AG04449 (cell line): ENCODE measurements at places on chromosomes 1 and 21.

GRCh38 chr1:215584389-215584788 lies 17.3 kb downstream of the KCTD3 start:
- DNase-seq = no peak

GRCh38 chr1:162021124-162021523 lies 2.5 kb downstream of the OLFML2B start:
- DNase-seq = no peak

GRCh38 chr21:34814529-34814951 lies 145.7 kb downstream of the CLIC6 start:
- no peak for DNase-seq

DNA sequence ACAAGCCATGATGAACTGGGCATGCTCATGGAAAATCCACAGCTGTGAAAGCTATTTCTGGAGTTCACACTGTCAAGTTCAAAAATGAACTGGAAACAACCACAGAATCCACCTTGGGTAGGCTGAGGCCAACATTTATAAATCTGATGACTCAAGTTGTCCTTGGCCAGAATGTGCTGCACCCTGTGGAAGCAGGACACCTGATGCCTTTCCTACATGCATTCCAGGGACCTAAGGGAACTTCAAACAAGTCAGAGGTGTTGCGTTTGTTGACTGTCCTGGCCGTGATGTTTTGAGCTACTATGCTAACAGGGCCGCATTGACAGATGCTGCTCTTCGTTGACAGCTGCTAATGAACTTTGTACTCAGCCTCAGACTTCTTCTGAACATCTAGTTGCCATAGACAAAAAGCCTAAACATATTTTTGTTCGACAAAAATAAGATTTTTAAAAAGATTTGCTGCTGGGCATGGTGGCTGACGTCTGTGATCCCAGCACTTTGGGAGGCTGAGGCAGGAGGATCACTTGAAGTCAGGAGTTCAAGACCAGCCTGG lies 127.9 kb upstream of the SLC45A1 start:
- no peak for DNase-seq

DNA sequence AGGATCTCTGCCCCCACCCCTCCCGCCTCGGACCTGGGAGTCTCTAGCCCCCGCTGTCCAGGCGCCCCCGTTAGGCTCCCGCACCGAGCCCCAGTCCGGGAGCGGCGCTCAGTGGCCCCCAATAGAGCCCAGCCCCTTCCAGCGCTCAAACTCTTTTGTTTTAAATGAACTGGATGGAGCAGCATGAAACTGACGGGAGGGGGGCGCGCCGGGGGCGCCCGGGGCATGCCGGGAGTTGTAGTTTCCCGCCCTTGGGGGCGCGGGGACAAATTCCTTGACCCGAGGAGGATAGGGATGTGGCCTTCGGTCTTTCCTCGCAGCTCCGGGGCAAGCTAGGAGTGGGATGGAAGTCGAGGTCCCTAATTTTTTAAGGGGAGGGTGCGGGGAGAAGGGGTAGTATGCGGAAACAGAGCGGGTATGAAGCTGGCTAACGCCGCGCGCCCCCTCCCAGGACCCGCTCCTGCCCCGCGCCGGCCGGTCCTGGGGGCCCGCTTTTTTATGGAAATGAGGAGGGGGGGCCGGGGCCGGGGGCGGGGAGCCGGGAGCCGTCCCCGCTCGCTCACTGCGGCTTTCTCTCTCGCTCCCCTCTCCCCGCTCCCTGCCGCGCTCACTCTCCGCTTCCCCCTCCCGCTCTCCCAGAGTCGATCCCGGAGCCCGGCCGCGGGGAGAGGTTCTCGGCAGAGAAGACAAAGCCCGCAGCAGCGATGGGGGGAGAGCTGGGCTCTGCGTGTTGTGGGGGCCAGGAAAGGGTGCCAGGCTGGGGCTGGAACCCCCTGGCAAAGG lies at the start of gene MEX3A:
MEX3A (minus strand) TSS at position 157 of the 783 bp plus-strand sequence. CDS start 467 bp downstream, outside the sequence.
- DNase-seq = no peak

GRCh38 chr1:85316321-85316720 lies 39.9 kb upstream of the BCL10 start:
- no peak for DNase-seq

DNA sequence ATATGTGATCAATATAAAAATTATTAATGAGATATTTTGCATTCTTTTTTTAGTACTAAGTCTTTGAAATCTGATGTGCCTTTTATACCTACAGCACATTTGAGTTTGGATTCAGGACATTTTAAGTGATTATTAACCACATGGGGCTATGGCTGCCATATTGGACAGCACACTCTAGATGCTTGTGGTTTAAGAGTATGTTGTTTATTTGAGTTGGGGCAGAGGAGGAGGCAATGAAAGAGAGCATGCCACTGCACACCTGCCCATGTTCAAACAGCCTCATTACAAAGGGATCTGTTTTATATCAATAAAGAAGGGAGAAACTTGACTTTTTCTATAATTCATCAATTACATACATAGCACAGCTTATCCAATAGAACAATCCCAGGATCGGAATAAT lies 99.4 kb upstream of the EDEM3 start:
- no peak for DNase-seq

GRCh38 chr1:71586030-71586429 lies 505.2 kb upstream of the ZRANB2 start:
- no peak for DNase-seq

GRCh38 chr1:25771221-25772114 lies 28.5 kb upstream of the SELENON start:
- no peak for DNase-seq

GRCh38 chr21:36962098-36962780 lies 4.2 kb downstream of the HLCS start:
- no peak for DNase-seq

GRCh38 chr1:201103666-201104065 lies 8.6 kb downstream of the CACNA1S start:
- DNase-seq = no peak

- no peak for DNase-seq
Measured at GRCh38 chr1:154982341-154982740, 803 bp upstream of the FLAD1 start.

- DNase-seq = peak; percentile 92
Measured at GRCh38 chr1:159916242-159917051, 8.9 kb downstream of the TAGLN2 start.

DNA sequence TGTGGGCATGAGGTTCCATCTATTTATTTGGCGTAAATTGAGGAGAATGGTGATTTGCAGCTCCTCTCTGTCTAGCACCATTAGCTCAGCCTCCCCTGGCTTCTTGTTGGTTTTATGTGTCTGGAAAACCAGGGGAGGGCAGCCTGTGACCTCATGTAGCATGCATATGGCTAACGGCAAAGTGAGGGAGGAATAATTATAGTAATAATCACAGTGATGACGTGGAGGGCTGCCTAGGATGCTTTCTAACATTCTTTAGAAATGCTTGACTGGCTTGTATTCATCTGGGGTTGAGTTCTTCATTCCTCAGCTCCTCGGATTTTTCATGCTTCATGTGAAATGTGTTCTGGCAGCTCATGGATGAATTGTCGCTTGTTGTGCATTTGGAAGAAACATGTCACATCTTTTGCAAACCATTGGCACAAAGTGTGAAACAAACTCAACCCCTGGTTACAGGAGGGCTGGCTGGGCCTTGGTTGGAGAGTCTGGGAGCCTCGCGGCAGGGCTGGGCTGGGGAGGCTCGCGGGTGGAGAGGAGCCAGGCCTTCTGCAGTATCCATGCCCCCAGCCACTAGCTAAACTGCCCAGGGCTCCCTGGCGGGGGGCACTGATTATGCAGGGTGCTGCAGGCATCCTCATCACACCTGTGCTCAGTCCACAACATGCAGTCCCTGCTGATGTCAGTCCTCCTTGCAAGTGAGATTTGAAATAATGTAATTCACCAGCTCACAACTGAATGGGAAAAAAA lies 149.6 kb downstream of the DISC1 start:
- DNase-seq = peak; percentile 89

DNA sequence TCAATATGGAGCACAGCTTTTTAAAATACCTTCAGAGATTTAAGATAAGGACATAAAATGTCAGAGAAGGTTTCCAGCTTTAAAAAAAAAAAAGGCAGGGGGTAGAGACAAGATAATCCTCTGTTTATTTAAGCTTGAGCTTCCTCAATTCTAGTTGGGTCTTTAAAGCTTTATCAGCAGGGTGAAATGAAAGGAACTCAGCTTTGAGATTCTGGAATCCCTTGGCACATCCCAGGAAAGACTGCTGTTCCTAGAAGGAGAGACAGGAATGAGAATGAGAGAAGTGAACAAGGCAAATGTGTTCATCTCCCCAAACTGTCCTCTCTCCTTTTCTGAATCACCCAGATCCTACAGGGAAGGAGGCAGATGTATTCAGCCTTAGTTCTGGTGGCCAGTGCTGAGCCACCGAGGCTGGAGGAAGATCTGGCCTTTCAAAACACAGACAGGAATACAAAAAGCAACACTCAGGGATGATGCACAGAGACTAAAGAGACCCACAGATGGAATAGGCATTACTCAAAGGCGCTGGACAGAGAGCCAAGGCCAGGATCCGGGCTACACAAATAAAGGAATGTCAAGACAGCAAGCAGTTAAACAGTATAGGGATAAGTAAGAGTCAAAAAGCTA lies 385.8 kb upstream of the DUSP10 start:
- DNase-seq = no peak

- no peak for DNase-seq
Measured at GRCh38 chr21:31339721-31340120, 4.3 kb downstream of the TIAM1 start.

GRCh38 chr21:18026359-18026758 lies 207.2 kb upstream of the C21orf91 start:
- DNase-seq = no peak

DNA sequence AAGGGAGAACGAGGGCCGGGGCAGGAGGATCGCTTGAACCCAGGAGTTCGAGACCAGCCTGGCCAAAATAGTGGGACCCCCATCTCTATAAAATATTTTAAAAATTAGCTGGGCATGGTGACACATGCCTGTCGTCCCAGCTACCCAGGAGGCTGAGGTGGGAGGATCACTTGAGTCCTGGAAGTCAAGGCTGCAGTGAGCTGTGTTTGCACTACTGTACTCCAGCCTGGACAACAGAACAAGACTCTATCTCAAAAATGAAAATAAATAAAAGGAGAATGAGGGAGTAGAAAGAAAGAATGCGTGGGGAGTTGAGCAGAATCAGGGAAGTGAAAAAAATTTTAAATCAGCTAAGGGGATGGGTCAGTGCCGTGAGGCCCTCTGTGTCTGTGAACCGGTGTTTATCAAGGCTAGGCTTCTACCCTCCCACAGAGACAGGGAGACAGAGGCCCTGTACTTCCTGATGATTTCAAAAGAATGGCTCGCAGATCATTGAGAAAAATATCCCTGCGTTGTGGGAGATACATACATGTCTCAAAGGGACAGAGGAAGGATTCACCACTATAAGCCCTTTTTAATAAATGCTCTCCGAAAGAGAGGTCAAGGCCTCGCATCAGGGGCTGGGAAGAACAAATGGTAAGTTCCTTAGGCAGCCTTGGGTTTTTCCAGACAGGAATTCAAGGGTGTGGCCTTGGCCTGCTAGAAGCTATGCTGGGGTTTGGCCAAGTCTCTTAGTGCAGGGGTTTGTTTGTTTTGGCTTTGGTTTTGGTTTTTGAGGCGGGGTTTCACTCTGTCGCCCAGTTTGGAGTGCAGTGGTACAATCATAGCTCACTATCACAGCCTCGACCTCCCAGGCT lies 20.7 kb downstream of the IL10RB start:
- peak; percentile 12 for DNase-seq

DNA sequence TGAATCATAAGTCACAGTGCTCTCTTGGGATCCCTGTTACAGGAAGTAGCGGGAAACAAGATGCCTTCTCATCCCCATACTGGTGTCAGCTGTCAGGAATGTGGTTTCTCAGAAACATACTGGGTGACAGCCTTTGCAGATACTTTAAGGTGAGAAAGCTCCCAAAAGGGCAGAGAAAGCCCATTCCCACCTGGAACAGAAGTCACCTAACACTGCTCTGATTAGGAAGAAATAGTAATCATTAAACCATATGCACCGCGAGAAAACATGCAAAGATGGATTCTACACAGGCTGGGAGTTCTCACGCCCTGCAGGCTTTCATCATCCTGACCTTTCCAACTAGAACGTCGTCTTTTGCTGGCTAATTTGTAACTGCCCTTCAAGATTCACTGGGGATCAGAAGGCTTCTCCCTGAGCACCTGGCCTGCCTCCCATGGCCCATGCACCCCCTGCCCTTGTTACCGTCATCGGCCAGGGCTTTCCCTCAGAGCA lies 46.2 kb upstream of the SLC44A3 start:
- no peak for DNase-seq

- DNase-seq = no peak
Measured at GRCh38 chr1:15876357-15877055, 29.0 kb downstream of the SPEN start.

DNA sequence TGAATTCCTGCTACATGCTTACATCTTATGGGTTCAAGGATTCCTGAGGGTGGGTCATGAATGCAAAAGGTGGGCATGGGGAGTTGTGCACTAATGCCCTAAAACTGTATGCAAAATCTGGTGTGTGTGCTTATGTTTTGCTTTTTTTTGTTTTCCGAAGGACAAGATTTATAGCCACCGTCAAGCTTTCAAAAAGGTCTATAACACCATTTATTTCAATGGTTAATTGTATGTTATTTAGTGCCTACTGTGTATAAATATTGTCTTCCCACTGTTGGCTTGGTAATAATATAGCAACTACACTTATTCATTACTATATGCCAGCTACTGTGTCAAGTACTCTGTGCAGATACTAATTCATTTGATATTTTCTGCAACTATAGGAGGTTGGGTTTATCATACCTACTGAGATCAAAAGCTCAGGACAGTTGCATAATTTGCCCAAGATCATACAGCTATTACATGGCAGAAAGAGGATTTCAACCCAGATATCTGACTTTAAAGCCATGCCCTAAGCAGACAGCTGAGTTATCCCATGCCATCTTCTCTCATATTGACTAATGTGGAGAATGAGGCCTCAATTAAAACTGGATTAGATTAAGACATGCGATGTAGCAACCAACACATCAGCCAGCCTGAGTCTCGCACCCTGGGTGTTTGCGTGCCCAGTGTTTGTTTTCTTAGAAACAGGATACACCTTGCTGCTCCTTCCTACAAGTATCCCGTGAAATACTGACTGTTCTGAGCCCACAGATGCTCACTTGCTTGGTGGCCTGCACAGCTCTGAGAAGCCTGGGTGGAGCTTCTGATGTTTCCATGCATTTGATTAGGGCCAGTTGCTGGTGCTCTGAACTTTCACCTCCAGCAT lies 34.6 kb downstream of the GADD45A start:
- no peak for DNase-seq

GRCh38 chr1:83637586-83637985 lies 361.3 kb downstream of the TTLL7 start:
- no peak for DNase-seq

DNA sequence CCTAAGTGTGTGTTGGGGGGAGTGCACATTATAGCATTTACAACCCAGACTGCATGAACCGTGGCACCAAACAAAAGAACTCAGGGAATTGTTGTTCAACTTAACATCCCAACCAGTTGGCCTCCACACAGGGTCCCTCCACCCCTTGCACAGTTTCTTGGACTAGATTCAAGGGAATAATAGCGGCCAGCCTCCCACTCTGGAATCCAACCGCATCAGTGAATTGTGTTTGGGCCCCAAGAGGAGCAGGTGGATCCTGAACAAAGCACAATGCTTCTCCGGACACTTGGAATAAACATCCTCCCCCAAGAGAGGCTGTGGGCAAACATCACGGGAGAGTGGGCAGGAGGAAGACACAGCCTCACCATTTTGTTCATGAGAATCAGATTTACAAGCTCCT lies 18.2 kb downstream of the CD34 start:
- no peak for DNase-seq
